ENCODE measurements at places on chromosomes 5 and 9.
A peak's percentile ranks its signal among the peaks of the same experiment; 100 is the strongest.

GRCh38 chr9:16012621-16013020, 459.8 kb downstream of the CCDC171 start:
- DNase-seq, result no peak

DNA sequence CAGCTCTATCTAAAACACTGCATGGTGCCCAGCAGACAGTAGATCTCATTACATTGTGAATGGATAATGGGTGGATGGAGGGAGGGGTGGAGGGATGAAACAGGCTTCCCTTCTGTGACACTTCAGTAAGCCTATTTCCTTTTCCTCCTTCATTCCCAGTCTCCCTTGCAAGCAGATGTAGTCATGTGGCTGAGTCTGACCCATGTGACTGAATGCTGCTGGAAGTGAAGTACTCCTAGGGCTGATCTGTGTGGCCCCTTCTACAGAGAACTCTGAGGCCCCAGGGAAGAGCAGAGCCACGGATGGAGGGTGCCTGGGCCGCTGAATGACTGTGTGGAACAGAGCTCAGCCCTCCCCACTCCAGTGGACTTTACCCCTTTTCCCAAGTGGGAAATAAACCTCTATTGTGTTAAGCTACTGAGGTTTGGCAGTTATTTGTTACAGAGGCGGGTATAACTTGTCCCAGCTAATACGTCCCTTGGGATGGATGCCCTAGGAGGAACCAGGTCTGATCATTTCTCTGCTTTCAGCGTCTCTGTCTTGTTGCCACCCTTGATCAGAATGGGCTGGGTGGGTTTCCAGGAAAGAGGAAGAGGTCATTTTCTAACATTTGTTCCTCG, 176.1 kb upstream of the MVB12B start:
- no peak for DNase-seq

DNA sequence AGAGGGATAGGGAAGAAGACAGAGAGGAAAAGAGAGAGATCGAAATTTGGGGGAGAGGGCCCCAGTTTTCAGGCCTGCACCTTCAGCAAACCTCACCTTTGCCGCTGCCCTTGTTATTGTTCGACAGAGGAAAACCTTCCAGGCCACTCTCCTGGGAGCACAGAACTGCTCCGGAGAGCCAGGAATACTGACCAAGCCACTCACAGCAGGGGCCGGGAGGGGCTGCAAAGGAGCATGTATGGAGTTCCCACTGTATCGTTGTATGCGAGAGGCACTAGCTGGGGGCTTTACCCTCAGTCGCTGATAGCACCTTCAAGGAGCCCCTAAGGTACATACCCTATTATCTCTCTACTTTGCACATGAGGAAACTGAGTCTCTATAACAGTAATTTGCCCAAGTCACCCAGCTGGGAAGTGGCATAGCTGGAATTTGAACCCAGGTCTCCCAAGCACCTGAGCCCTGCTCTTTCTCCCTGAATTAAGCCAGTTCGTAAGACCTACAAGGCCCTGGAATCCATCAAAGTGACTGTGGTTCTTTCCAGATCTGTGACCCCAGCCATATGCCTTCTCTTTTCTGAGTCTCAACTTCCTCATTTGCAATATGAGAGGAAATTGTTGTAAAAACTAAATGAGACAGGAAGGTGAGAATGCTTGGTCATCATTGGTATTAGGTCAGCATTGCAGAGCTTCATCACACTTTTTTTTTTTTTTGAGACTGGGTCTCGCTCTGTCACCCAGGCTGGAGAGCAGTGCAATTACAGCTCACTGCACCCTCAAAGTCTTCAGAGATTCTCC, 21.0 kb upstream of the FOXE1 start:
- no peak for DNase-seq

DNA sequence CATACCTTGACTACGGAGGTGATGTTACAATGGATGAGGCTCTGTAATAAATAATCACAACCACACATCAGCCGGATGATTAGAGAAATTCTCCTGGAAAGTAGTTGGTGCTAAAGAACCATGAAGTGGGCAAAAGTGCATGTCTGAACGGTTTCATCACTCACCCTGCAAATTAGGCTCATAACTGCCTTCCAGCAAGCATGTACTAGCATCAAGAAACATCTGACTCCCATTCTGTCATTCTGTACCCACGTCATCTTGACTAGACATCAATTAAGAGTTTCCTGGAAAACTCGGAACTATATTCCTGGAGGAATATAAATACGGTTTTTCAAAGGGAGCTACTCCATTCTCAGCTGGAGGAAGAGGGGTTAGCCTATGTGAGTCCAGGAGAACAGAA, 52.2 kb downstream of the HSD17B3 start:
- DNase-seq, result no peak

DNA sequence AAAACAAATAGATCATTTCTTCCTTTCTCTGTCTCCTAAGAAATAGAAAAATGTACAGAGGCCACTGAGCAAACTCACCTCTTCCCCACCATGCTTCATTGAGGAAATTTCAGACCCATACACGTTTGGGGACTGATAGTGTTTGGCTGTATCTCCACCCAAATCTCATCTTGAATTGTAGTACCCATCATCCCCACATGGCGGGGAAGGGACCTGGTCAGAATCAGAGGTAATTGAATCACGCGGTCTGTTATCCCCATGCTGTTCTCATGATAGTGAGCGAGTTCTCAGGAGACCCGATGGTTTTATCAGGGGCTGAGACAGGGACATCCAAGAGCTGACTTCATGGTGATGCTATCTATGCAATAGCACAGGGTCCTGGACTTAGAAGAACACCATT, 1655.8 kb downstream of the MAT2B start:
- DNase-seq, result no peak

- DNase-seq, result no peak
Observed at GRCh38 chr5:42989190-42989589, 50.9 kb downstream of the ANXA2R start.

DNA sequence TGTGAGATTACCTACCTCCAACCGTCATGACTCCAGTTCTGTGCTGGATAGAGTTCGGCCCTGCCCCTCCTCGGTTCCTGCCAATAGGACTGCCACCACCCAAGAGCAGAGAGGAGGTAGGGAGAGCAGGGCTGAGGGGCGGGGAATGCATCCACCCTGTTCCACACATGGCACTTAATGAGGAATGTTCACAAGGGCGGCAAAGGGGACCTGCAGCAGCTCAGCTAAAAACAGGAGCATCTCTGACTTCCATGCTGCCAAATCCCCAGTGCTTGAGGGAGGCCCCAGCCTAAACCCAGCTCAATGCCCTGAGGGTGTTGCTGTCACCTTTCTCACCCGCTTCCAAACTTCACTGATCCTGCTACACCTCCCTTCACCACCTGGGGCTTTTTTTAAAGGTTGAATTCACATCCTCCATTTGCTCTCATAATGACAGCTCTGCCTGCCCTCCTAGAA, 7.8 kb upstream of the DELE1 start:
- DNase-seq, result peak; percentile 60

DNA sequence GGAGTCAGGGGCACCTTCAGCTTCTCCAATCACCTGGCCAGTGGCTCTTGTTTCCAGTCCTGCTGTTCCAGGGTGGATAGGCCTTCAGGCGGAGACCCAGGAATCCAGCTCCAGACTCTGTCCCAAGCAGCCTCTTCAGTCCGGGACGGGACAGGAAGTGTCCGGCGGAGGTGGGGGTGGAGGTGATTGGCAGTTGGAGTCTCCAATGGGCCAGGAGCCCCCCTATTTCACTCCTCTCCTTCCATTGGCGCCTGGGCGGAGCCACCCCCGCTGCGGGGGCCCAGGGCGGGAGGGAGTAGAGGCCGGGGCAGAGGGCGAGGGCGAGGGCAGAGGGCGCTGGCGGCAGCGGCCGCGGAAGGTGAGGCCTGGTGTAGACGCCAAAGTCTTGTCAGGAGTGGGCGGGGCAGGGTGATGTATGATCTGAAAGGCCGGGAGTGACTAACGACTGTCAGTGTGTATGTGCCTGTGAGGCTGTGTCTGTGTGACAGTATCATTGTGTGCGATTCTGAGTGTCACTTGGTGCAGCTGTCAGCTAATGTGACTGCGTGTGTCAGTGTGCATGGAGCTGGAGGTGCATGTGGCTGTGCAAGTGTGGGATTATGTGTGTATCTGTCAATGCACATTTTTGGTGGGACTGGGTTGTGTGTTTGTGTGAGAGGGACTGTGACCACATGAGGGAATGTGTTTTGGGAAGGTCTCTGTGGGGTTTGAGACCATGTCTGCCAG, at the start of gene IL11RA:
IL11RA (plus strand) TSS at position 310 of the 726 bp plus-strand sequence. CDS start 3,033 bp downstream, outside the sequence.
- DNase-seq, result peak; percentile 91

DNA sequence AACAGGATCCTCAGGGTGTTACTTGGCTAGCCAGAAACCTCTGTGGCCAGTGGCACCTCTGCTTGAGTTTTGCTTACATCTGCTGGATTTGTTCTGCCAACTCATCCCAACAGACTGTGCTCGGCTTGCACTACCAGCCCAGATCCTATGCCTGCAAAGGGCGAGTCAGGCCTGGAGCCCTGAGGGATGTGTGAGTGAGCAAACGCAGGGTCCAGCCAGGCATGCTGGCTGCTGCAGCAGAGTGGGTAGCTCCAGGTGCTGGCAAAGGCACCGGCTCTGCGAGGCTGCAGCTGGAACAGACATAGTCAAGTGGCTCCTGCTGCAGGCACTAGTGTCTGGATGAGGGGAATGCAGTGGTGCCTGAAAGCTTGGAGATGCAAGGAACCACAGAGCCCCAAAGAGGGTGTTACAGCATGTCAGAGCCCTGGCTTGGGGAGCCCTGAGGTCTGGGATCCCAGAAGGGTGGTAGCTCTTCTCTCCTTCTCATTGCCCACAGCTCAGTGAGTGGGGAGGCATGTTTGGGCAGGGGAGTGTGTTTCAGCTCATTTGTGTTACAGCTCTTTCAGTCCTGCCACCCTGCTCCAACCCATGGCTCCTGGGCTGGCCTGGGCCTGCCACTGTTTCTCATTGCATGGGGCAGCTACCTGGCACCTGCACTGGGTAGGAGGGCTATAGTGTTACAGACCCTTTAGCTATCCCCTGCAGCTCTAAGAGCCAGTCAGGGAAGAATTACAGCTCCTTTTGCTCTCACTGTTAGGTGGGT, 332.6 kb downstream of the TAF11L14 start:
- no peak for DNase-seq

- DNase-seq, result no peak
Observed at GRCh38 chr9:26321935-26322334, 570.7 kb downstream of the CAAP1 start.

DNA sequence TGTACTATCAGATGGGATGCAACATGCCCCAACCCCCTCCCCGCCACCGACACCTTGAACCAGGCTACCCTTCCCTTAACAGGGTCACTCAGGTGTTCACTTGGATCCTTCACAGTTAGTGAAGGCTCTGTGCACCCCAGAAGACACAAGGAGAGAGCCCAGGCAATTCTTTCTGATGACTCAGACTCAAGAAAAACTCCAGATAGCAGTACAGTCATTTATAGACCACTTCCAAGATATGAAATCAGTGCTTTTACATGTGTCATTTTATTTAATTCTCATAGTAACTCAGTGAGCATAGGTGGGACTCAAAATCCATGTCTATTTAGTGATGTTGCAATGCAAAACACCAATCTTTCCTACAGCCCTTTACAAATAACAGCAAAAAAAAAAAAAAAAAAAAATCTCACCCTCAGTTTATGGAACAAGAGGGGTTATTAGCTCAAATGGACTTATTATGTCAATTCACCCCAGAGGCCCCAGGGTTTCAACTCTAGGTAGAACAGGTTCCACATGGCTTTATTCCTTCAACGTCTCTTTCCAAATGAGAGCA, 71.9 kb downstream of the FOXD1 start:
- no peak for DNase-seq

GRCh38 chr9:137511758-137512463, 38.3 kb downstream of the PNPLA7 start:
- DNase-seq, result peak; percentile 30

- peak; percentile 78 for DNase-seq
Observed at GRCh38 chr5:98769210-98769958, 4.1 kb upstream of the RGMB start.

All from mucosa of descending colon (tissue), 3 donors.